Activated T-helper 9 cell treated with anti-CD3 and anti-CD28 coated beads, Interleukin-2, amount 50 U/mL, for 16 hours (primary cell): ENCODE measurements at places on chromosomes 6 and 20.

DNA sequence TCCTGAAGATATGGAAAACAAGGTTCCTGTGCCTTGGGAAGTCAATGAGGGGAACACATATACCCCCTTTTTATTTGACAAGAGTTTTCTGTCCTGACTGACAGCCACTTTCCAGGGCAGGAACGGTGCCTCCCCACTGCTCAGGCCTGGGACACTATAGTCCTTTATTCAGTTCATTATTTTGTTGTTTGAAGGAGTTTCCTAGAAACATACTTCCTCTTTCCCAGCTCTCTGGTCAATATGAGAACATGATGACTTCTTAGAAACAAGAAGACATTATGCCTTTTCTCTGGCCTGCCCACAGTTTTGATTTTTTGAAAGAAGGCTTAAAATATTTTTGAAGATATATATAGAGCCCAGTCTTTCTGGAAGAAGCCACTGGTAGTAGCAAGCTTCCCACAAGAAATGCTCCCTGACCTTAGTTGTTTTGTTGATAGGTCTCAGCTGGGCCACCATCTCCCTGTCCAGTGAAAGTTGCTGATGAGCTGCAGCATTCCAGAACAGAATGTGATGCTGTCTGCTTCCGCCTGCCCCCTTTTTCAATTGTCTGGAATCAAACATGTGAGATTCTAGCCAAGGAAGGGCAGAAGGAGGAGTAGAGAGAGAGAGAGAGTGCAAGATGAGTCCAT, 350.0 kb upstream of the PRND start:
- DNase-seq, result no peak

DNA sequence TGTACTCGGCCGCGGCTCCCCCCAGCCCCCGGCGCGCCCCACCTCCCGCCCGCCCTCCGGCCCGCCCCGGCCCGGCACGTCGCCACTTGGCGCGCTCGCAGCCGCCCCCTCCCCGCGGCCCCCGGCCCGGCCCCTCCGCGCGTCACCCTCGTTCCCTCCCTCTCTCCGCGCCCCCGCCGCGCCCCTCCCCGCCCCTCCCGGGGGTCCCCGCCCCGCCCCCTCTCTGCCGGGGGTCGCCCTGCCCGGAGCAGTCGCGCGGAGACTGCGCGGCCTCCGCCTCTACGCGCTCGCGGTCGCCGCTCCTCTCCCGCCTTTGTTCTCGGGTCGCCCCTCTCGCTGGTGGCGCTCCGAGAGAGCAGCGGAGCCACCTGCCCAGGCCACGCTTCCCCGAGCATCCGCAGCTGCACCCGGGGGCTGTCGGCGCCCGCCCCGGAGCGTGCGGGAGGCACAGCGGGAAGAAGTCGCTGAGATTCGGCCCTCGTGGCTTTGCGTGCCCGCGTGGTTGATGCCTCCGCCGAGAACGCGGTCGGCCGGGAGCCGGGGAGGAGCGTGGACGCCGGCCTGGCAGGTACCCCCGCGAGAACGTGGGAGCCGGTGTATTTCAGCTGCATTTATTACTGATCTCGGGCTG, at the start of gene PHF10:
TSS of gene PHF10 (minus strand) at position 7 of the 631 bp plus-strand sequence. CDS start 569 bp downstream, outside the sequence.
- peak; percentile 63 for DNase-seq

DNA sequence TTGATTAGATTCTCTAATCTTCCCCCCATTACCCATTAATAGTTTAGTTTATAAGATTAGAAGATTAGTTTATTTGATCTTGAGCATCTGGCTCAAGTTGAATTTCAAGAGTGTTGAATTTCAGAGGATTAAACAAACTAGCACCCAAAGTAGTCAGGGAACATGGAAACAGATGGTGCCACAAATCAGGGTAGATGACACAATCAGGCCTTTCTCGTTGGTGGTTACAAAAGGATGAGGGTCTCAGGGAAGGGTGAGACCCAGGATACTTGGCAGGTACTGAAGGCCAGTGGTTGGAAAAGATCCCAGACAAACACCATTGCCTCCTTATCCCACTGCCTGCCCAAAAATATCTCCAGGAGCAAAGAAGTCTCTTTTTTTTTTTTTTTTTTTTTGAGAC, 29.5 kb upstream of the ADGRF1 start:
- DNase-seq, result no peak

GRCh38 chr6:72739368-72739779, 117.5 kb downstream of the KCNQ5 start:
- no peak for DNase-seq

DNA sequence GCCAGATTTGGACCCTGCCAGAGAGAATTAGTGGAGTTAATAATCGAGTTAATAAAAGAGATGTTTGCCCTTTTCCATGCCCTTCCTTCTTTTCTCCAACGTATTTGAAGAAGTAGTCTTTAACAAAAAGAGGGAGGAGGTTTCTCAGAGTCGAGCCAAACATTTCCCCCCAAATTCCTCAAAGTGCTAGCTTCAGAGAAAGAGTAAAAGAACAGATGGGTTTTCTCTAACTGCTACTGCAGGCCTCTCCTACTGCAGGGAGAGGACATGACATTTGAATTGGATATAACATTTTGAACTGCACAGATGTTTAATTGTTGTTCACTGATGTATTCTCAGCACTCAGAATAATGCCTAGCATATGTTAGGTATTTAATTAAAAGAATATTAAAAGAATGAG, 25.5 kb downstream of the RWDD2A start:
- no peak for DNase-seq

DNA sequence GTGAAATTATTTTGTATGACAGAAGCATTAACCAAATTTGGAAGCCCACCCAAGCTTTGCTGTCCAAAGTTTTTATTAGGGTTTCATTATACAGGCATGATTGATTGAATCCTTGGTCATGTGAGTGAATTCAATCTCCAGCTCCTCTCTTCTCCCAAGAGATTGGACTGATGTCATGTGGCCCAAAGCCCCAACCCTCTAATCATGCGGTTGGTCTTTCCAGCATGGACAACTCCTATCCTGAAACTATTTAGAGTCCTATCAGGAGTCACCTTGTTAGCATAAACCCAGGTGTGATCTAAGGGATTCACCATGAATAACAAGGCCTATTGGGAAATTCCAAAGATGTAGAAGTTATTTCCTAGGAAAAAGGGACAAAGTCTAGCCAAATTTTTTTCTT, 10.6 kb downstream of the POLR3F start:
- no peak for DNase-seq

GRCh38 chr6:17007749-17008148, 94.1 kb upstream of the STMND1 start:
- DNase-seq, result no peak

DNA sequence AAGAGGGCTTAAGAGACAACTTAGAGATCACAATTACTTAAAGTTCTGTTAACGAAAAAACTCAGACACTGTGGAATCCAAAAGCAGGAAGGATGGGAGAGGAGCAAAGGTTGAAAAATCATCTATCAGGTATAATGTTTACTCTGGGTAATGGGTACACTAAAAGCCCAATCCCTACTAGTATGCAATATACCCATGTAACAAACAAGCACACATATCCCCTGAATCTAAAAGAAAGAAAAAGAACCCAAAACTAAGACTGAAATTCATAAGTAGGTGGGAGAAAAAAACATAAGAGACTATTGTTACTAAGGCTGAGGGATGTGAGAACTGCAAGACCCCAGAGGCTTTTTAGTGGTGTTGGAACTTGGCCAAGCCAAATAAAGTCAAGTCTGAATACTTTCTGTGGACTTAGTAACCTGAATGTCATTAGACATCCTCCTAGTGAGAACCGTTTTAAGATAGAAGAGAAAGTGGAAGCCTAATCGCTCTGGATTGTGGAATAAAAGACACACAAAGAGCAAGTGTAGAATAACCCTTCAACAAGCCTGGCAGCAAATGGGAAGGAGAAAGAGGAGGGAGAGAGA, 189.4 kb upstream of the RNF217 start:
- no peak for DNase-seq

DNA sequence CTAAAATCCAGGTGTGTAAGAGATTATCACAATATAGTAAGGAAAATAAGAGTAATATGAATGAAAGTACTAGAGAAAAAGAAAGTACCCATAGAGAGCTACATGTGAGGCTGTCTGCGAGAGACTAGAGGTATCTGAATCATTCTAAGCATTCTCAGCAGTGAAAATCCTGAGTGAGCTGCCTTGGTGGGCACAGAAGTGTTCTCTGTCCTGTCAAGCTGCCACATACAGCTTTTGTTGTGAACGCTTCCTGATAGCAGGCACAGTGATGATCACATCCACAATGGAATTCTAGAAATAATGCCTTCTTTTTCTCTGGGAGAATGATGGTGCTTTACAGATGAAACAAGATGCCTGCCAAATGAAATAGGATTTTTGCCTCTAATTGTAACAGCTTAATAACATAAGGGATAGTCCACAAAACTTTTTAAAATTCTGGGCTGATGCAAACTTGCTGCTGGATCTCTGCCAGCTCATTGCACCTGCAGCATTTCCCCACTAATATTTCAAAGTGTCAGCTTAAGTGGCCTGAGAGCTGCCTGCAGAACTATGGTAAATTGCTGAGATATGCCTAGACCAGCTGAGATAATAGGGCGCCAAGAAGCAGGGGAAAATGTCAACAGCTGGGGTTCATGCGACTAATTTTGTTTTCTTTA, 620.5 kb downstream of the DOK5 start:
- no peak for DNase-seq

GRCh38 chr6:81309811-81310210, 442.7 kb downstream of the TENT5A start:
- DNase-seq, result no peak

- DNase-seq, result no peak
Measured at GRCh38 chr6:67633058-67633457, 1002.0 kb upstream of the ADGRB3 start.

- no peak for DNase-seq
Measured at GRCh38 chr6:30915591-30915946, 1.5 kb downstream of the VARS2 start.

- no peak for DNase-seq
Measured at GRCh38 chr20:5806457-5807263, 56.5 kb downstream of the SHLD1 start.

DNA sequence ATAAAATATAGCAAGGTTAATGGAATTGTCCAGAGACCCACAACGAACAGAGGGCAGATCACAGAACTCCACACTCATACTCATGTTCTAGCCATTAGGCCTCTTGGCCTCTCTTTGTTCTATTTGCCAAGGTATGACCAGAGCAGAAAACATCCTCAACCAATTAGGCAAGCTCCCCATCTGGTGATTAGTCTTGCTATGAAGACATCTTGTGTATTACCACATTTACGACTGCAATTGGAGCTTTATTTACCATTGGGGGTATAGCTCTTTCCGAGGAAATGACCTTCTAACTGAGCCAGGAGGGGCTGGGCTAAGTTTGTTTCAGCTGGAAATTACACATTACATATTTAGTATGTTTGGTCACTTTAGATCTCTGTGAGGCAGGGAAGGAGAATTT, 593.9 kb downstream of the CD109 start:
- DNase-seq, result no peak

DNA sequence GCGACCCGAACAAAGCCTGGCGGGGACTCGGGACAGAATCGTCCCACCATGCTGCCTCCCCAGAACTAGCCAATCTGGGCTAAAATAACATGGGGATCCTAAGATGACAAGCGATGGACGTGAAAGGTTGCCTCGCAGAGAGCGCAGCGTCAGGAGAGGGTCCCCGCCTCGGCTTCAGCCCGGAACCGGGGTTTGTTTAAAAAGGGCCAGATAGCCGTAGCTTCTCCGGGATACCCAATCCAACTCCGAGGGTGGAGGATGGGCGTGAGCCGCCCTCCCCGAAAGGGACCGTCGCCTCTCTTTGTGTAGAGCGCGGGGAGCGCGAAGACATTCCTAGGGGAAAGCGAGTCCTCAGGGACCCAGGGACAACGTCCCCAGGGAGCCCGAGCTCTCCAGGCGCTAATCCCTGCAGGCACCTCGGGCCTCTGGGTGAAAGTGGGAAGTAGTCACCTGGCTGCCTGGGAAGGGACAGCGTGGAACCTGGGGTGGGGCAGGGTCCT, 643 bp downstream of the CD24 start:
- DNase-seq, result no peak

DNA sequence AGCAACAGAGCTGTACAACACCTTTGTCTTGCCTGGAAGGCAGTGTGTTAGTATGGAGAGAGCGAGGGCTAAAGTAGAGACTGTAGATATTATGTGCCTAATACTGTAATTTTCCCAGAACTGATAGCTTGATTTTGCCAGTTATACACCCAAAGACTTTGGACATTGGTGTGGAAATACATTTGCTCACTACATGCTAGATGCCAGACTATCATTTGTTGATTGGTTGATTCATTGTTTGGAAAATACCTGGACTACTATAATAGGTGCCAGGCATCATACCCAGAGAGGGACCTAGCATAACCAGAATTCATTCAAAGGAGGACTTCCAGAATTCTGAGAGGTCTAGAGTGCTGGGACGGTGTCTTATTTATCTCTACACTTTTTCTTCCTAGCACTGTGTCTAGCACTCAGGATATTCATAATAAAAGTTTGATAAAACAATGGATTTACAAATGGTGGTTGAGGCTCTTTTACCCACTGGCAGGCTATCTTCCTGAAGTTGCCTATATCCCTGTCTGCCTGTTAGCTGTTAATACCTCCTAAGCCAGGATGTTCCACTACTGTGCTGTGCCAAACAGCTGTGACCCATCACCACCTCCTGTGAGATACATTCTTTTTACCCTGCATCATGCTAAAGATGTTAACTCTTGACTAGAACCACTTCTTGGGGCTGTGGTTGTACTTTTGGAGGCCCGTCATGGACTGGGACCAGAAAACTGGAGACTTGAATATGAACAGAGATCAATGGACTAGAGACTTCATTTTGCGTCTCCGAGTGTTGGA, 72.2 kb upstream of the FUCA2 start:
- no peak for DNase-seq

- no peak for DNase-seq
Measured at GRCh38 chr20:49171909-49172308, 16.2 kb downstream of the STAU1 start.

GRCh38 chr6:15842727-15843117, 179.9 kb upstream of the DTNBP1 start:
- no peak for DNase-seq

- no peak for DNase-seq
Measured at GRCh38 chr6:116139917-116140316, 14.0 kb upstream of the COL10A1 start.
